Pulmonary artery endothelial cell (primary cell): ENCODE measurements at places on chromosomes 3 and 15. TPM values are rescaled to one million over a fixed set of nuclear protein-coding genes. Genes with fewer than 3 reads are reported as not detected.

- DNase-seq: no peak
Measured at GRCh38 chr3:14299767-14300166, 102.6 kb upstream of the SLC6A6 start.

- DNase-seq: no peak
Measured at GRCh38 chr3:121228971-121229370, 316.8 kb downstream of the POLQ start.

Gene TNFSF10
- total RNA-seq: 41.5 and 108 TPM in 2 replicates

Gene INSYN1
- 0.11 and 0.26 TPM in 2 replicates for total RNA-seq
